Left lung (tissue), 14 donors: ENCODE measurements at places on chromosomes 12 and 14. TPM values are rescaled to one million over a fixed set of nuclear protein-coding genes. Genes with fewer than 3 reads are reported as not detected.
A peak's percentile ranks its signal among the peaks of the same experiment; 100 is the strongest.

GRCh38 chr12:75660107-75660530 is 148.7 kb upstream of the KRR1 start:
- DNase-seq, result no peak

TNS2 gene
- total RNA-seq, result 112 TPM

DNA sequence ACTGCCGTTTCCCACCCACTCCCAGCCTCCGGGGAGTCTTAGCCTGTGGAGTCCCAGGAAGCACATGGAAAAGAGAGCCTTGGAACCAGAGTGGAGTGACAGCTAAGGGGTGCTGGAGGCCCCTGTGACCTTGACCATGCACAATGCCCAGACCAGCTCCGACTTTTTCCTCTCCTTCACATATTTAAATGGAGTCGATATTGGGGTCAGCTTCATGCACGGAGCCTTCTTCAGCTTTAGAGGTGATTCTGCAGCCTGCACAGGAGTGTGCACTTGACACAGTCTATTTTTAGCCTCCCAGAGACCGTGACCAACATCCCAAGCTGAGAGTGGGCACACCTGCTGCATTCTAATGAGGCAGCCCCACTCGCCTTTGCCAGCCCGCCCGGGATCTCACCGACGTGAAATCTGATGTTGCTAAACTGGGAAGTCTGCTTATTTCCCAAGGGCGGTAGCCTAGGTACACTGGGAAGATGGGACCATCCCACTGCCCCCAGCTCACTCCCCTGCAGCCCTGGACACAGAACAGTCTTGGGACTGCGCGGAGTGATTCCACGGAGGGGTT is 47.5 kb downstream of the PRMT8 start:
- peak; percentile 38 for DNase-seq

IQSEC3 gene
- 0.64 TPM for total RNA-seq

COPS7A gene
- 66.0 TPM for total RNA-seq

DNA sequence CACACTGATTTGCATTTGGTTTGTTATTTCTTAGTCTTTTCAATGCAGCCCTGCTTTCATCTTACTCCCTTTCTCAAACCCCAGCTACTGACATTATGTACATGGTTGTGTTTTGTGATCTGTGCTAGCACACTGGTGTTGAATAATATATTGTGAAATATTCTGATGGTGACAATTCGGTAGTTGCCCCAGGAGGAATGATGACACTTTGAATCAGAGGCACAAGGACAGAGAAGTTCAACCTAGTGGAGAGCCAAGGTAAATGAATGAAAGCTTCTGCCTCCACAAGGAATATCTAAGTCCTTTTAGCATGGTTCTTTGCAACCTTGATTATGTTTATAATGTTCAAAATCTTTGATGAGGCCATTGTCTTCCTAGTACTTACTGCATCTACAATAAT is 159.9 kb downstream of the PDE3A start:
- no peak for DNase-seq

- DNase-seq, result no peak
Measured at GRCh38 chr14:92802678-92803077, 8.6 kb downstream of the GOLGA5 start.

HCAR1 gene
- 0.55 TPM for total RNA-seq
